ENCODE measurements at places on chromosomes 12 and 14.

- no peak for DNase-seq
Measured at GRCh38 chr12:122395319-122395718, 27.1 kb downstream of the CLIP1 start.

DNA sequence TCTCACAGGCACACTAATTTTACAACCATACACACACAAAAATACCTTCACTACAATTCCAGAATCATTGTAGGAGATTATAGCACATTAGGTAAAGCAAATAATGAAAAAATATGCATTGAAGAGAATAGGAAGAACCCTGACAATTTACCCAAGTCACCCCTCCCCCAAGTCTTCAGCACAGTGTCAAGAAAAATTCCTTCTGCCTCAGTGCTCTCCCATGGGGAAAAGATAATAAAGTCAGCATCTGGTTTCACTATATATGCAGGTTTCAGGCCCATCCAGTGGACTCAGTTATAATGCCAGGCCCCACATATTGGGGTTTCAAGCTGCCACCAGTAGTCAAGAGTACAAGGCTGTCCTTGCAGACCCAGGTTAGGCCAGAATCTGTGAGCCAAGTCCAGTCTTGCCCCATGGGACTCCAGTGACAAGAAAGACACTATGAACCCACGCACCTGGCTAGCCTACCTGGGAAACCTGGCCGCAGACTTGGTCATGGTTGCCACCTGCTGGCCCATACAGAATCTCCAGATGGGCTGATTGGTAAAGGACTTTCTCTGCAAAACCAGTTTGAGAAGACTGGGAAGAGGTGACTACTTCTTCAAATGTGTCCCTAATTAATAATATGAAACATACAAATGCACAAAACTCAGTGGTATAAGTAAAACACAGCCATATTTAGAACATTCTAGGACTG is 398.6 kb upstream of the FLRT2 start:
- no peak for DNase-seq

- no peak for DNase-seq
Measured at GRCh38 chr12:24615967-24616411, 332.9 kb downstream of the BCAT1 start.

- DNase-seq: no peak
Measured at GRCh38 chr14:106679776-106680175, 1153.4 kb downstream of the TMEM121 start.

DNA sequence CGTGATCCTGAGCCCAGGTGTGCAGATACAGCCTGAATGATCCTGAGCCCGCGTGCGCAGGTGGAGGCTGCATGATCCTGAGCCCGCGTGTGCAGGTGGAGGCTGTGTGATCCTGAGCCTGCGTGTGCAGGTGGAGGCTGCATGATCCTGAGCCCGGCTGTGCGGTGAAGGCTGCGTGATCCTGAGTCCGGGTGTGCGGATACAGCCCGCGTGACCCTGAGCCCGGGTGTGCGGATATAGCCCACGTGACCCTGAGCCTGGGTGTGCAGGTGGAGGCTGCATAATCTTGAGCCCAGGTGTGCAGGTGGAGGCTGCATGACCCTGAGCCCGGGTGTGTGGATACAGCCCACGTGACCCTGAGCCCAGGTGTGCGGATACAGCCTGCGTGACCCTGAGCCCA is 20.3 kb downstream of the BRF1 start:
- DNase-seq: no peak

GRCh38 chr12:11075642-11076041 is 13.5 kb upstream of the TAS2R46 start:
- DNase-seq: no peak

GRCh38 chr12:92533280-92533890 is 169.4 kb upstream of the PLEKHG7 start:
- no peak for DNase-seq

GRCh38 chr12:120719072-120719471 is 6.6 kb upstream of the ACADS start:
- DNase-seq: no peak

GRCh38 chr12:64633940-64634337 is 23.6 kb downstream of the RASSF3 start:
- DNase-seq: no peak

DNA sequence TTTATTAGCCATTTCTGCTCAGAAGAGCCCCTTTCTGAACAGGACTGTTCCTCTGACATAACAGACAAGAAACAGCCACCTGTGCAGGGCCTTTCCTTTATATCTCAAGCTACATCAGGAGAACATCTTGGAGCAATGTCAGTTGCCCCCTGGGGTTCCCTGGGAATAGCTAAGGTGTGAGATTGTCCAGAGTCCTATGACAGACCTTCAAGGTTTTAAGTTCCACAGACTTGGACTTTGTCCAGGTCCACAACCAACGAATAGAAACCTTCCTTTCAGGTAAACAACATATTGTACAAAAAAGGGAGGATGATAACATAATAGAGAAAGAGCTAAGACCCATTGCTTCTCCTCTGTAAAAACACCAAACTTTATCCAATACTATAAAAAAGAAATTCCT is 2.9 kb downstream of the IL23A start:
- DNase-seq: no peak

DNA sequence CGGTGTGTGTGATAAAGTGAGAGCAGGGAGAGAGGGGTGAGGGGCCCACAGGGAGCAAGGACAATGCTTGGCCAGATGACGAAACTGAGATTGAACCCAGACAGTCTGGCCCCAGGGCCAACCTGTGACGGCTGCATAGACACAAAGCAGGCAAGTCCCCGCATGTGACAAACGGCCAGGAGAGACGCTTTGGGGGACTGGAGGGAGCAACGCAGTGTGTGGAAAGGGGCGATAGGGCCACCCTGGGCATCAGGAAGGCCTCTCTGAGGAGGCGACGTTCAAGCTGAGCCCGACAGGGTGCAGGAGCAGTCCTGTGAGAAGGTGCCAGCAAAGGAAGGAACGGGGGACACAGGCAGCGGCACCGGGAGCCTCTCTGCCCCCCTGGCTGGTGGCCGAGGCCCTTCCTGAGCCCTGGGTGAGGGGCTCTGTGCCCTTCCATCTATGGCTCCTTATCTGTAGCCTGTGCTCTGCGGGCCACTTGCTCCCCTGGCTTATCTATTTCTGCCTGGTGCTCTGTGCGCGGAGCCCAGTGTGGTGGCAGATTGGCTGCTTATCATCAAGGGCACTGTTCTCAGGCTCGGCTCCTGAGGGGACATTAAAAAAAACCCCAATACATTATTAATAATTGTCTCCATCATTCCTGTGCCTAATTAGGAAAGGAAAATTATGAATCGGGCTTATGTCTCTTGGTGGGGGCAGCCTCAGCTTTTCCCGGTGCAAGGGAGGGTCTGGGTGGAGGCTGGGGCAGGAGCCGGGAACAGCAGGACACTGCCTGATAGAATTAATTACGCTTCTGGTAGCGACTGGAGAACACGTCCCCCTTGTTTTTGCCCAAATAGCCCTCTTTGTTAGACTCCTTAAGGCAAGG is 39.8 kb downstream of the PRIMA1 start:
- no peak for DNase-seq

- no peak for DNase-seq
Measured at GRCh38 chr12:29732191-29732590, 51.6 kb downstream of the TMTC1 start.

GRCh38 chr12:15116983-15117382 is 104.2 kb downstream of the RERG start:
- no peak for DNase-seq

GRCh38 chr12:105841840-105842239 is 296.9 kb downstream of the NUAK1 start:
- no peak for DNase-seq

DNA sequence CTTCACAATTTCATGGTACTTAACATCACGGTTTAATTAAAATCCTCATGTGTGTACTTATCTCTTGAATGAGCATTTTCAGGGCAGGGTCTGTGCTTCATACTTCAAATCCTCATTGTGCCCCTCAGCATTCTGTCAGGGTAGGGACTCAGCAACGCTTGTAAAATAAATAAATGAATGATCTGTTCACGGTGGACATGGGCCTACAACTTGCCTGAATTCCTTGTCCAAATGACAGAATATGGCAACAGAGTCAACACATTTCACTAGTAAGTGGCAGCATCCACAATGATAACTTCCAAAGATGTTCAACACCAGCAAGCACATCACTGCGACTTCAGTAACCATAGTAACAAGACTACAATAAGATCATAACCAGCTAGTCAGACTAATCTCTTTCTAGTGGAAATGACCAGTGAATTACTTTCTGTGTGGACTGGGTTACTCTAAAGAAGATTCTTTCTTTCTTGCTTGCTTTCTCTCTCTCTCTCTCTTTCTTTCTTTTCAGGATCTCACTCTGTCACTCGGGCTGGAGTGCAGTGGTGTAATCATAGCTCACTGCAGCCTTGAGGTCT is 14.5 kb upstream of the GNPTAB start:
- no peak for DNase-seq

- DNase-seq: peak; percentile 58
Measured at GRCh38 chr14:71753126-71753830, 179.0 kb upstream of the RGS6 start.

- no peak for DNase-seq
Measured at GRCh38 chr12:119177724-119178380, 879 bp upstream of the HSPB8 start.

GRCh38 chr12:50918584-50919316 is 33.6 kb upstream of the HIGD1C start:
- DNase-seq: no peak

GRCh38 chr12:25712169-25712568 is 159.1 kb upstream of the LMNTD1 start:
- no peak for DNase-seq

GRCh38 chr12:42507081-42507480 is 82.5 kb downstream of the PRICKLE1 start:
- DNase-seq: no peak

DNA sequence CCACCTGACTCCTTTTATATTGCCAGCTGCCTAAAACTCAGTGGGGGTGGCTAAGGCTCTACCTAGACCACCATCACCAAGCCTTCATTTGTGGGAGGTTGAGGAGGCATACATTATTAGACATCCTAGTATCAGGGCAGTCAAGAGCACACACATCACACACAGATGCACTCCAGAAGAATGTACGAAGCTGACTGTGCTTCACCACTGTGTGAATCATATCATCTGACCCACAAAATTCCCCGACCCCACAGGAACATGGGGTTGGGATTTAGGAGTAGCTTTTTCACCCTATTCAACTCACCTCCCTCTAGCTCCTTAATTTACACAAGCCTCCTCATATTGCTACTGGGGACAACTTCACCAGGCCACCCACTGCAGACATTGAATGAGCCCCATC is 64.8 kb upstream of the BDKRB2 start:
- DNase-seq: no peak

GRCh38 chr14:104478656-104479055 is 100.9 kb upstream of the C14orf180 start:
- DNase-seq: no peak

GRCh38 chr12:2118061-2118460 is 65.3 kb downstream of the CACNA1C start:
- DNase-seq: no peak

- DNase-seq: no peak
Measured at GRCh38 chr12:99686142-99686541, 38.6 kb downstream of the GARIN6 start.

DNA sequence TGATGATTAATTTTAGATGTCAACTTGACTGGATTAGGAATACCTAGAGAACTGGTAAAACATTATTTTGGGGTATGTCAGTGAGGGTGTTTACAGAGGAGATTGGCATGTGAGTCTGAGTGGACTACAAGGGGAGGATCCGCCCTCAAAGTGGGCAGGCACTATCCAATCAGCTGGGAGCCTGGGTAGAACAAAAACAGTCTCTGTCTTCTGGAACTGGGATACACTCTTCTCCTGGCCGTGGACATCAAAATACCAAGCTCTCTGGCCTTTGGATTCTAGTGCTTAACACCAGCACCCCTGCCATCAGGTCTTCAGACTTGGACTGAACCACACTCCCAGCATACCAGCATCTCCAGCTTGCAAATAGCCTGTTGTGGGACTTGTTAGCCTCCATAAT is 4.4 kb upstream of the SCAF11 start:
- DNase-seq: no peak

DNA sequence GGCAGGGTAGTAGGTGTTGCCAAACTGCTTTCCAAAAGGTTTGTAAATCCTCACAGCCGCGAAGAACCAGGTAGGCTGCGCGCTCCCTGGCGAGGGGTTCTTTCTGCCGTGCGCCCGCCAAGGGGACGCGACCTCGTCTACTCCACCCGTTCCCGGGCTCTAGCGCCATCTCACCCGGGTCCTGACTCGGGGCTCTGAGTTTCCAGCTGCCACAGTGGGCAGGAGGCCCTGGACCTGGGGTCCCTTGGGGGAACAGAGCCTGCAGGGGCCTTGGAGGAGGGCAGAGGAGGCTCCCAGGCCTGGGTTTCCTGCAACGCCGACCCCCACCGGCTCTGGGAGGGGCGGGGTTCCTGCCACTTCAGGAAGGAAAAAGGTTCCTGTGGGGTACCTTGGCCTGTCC is 706 bp downstream of the ANHX start:
- DNase-seq: no peak

DNA sequence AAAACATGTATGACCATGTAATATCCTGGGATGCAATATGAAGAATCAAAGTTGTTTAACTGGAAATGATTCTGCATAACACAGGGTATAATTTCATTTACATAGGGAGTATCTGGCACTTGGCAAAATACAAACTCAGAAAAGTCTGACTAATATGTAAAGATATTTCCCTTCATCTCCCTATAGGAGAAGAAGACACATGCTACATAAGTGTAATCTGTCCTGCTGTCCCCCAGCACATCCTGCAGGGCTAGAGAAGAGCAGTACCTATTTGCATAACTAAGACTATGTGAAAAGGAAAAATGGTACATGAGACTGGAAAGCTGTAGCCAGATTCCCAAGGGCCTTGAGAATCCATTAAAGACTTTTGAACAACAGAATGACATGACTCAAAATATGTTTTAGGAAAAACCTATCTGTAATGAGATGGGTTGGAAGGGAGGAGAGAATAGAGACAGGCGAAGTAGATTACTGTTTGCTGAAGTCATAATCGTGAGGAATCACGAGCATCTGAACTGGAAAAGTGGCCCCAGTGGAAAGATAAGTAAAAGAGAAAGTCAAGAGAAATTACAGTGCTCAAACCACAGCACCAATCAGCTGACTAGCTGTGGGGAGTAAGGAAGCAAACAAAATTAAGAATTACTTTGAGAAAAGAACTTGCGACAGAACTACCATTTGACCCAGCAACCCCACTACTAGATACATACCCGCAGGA is 155.1 kb upstream of the HMGA2 start:
- DNase-seq: no peak
